Stimulated activated CD8-positive, alpha-beta memory T cell treated with anti-CD3 and anti-CD28 coated beads, Interleukin-4, amount 100 ng/mL, for 4 hours (primary cell): ENCODE measurements at places on chromosomes 1 and 21.

- DNase-seq: no peak
Observed at GRCh38 chr1:165114022-165114888, 242.3 kb downstream of the LMX1A start.

GRCh38 chr1:63453232-63453631 is 69.8 kb downstream of the ITGB3BP start:
- no peak for DNase-seq

DNA sequence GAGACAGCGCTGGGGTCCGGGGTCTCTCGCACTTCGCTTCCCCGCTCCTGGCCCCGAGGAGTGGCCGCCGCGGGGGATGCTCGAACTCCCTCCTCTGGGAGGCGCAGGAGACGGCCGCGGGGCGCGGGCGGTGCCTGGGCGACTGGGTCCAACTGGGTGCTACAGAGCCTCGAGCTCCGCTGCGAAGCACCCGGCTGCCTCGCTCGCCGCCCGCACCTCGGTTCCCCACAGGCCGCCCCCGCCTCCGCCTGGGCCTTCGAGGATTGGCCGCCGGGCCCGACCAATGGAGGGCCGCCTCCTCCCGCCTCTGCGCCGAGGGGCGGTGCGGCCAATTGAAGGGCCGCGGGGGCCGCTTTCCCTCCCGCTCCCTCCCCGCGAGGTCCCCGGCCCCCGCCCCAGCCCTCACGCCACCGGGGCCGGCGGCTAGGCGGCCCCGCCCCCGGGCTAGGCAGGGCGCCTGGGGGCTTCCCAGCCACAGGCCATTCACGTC is at the start of gene CNN3:
CNN3 (minus strand) TSS at position 196 of the 490 bp plus-strand sequence. CDS start 216 bp downstream, outside the sequence.
- DNase-seq: peak; percentile 30

DNA sequence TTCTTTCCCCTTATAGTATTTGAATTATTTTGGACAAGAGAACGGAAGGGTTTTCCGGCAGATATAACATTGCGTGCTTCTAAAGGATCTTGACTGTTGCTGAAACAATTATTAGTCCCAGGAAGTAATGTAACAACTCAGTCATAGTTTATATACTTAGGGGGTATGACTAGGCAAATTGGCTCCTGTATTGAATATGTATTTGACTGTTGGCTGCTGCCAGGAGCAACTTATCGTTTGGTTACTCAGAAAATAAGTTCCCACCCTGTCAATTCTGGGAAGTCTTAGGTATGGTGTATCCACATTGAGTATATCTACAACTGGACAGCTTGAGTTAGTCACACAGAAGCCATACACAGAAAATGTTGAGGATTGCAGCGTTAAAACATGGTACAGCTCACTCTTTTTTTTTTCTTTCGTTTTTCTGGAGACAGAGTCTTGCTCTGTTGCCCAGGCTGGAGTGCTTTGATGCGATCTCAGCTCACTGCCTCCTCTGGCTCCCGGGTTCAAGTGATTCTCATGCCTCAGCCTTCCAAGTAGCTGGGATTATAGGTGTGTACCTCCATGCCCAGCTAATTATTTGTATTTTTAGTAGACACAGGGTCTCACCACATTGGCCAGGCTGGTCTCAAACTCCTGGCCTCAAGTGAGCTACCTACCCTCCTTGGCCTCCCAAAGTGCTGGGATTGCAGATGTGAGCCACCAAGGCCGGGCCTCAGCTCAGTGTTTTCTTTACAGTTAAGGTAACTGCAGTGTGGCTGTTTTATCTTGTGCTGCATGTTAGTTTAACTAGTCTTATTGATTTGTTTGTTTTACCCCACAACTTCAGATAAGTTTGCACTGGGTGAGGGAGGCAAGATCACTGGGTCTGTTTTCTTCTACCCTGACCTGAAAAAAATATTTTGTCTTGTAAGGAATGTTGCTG is 10.2 kb downstream of the SMAP2 start:
- DNase-seq: no peak

GRCh38 chr1:112511897-112512296 is 3.1 kb downstream of the WNT2B start:
- no peak for DNase-seq

- no peak for DNase-seq
Observed at GRCh38 chr1:228417483-228418203, 982 bp upstream of the TRIM17 start.

DNA sequence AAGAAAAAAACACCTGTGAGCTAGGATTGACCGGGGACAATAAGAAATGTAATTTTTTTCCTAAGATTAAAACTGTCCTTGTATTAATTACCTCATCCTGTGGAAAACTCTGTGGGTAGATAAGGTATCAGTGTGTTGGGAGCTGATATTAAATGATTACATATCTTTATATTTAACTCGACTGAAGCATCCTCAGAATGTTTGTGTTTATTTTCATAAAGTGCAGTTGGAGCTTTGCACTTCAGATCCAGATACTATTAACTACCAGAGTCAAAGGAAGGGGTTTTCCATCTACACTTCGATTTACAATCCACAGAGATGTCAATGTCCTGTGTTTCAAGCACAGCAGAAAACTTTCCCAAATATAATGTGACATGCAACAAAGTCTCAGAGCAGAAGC is 164.5 kb downstream of the NR5A2 start:
- no peak for DNase-seq

DNA sequence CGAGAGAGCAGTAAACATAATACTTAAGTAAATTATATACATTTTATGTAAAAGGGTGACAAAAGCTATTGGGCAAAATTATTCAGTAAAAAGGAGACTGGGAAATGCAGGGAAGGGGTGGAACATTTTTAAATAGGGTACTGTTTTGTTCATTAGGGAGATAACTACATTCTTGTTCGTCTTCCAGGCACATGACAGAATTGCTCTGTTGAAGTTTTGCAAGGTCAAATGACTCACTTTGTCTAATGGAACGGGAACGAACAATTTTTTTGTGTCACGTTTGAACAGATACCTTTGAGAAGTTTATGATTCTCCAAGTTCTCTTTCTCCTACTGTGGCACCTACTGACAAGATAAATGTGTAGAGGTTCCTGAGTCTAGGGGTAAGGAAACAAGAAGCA is 382.3 kb upstream of the ZRANB2 start:
- DNase-seq: no peak

GRCh38 chr1:182806015-182806678 is 16.6 kb downstream of the NPL start:
- DNase-seq: no peak

GRCh38 chr1:84774669-84775534 is 84.6 kb upstream of the SSX2IP start:
- DNase-seq: no peak

GRCh38 chr1:54490361-54491248 is 57.4 kb upstream of the ACOT11 start:
- DNase-seq: no peak

DNA sequence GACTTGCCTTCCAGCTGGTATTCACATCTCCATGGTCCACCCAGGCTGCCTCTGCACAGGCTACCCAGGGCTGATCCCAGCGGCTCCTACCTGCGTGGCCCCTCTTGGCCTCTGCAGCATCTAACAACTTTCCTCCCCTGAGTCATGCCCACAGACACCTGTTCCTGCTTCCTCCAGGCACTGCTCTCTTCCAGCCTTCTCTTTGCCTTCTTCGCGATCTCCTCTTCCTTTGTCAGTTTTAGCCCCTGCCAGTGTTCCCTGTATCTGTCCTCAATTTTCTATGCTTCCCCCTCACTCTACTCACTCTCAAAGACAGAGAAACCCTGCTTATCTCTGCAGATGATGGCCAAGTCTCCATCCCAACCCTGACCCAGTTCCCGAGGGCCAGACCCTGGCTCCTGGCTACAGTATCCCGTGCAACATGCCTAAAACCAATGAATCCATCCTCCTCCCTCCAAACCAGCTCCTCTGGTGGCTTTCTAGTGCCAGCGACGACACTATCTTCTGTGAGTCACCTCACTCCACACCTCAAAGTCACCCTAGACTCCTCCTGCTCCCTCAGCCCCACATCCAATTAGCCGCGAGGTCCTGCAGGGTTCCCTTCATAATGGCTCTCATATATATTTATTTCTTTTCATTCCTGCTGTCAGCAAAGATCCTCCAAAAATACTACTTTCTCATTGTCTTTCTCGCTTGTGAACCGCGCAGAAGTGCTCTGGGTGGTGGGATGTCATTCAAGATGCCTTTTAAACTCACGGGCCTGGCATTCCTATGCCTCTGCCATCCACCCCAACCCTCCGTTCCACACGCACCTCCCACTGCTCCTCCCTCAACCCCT is 259.2 kb downstream of the TOMM20 start:
- no peak for DNase-seq

DNA sequence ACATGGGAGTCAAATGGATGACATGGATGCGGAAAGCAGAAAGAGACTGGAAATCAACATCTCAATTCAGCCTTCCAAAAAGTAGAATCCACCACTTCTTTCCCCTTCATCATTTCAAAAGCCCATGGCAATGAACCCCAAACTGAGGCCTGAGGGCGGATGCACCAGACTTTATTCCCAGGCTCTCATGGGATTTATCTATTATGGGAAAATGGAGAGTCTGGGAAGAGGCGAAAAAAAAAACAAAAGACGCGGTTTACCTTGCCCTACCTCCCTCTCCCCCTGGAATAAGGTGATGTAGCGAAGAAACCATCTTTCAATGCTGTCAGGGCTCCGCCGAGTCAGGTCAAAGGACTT is 624 bp downstream of the KIFAP3 start:
- DNase-seq: no peak

DNA sequence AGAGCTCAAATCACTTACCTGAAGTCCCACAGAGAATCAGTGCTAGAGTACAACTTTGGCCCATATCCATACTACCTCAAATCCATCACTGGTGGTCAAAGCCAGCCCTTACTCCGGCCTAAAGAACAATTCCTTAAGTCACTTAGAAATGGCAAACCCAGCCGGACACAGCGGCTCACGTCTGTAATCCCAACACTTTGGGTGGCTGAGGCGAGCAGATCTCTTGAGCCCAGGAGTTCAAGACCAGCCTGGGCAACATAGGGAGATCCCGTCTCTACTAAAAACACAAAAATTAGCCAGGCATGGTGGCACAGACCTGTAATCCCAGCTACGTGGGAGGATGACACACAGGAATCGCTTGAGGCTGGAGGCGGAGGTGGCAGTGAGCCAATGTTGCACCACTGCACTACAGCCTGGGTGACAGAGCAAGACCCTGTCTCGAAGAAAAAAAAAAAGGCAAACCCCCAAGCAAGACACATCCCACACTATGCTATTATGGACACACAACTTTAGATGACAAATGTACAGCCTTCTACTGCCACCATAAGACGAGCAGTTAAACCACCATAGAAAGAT is 24.0 kb downstream of the NPHP4 start:
- no peak for DNase-seq

DNA sequence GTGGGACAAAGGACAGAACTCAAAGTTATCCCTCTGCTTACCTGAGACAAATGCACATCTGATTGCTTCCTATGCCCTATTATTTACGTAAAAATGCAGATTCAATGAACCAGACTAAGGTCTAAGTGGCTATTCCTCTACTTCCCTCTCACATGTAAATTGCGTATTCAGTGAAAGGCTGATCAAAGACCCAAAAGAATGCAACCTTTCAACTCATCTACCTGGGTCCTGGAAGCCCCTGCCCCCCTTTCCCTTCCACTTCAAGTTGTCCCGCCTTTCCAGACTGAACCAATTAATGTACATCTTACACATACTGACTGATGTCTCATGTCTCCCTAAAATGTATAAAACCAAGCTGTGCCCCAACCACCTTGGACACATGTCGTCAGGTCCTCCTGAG is 14.6 kb downstream of the SSX2IP start:
- DNase-seq: no peak

DNA sequence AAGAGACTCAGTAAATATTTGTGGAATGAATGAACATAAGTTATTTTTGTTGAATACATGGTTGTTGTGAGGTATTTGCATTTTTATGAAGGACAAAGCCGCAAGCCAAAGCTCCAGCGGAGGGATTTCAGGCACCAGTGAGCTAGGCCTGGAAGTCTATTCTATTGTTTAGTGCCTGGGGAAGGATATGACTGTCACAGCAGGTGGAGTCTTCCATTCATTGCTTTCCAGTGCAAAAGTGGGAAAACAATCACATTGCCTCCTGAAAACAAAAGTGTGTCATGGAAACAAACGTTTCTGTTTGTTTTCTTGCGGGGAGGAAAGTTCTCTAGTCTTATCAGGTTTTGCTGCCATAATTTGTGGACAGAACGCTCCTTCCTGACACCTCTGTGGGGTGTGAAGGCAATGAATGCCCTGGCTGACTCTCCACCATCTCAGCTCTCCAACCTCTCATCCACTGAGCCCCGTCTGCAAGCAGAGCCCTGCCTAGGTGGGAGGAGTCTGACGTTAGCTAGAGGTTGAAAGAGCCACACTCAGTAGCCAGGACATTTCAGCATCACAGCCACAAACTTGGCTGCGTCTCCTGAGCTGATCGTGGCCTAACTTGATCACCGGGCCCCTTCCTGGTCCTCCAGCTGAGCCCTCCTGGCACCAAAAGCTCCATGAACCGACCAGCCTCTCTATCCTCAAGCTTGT is 739.1 kb downstream of the MATN1 start:
- no peak for DNase-seq

GRCh38 chr1:60280819-60281218 is 207.2 kb upstream of the C1orf87 start:
- no peak for DNase-seq

DNA sequence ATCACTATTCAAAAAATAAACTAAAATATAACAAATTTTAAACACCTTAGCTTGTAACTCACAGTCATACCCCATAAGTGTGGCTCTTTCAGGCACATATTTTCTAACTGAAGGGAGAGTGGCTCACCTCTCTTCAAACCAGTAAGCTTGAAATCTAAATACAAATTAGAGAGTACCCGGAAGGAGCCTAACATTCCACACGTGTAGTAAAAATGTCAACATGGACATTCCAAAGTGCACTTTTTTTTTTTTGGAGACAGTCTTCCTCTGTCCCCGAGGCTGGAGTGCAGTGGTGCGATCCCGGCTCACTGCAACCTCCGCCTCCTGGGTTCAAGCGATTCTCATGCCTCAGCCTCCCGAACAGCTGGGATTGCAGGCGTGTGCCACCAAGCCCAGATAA is 275.6 kb upstream of the ADGRL2 start:
- DNase-seq: no peak

DNA sequence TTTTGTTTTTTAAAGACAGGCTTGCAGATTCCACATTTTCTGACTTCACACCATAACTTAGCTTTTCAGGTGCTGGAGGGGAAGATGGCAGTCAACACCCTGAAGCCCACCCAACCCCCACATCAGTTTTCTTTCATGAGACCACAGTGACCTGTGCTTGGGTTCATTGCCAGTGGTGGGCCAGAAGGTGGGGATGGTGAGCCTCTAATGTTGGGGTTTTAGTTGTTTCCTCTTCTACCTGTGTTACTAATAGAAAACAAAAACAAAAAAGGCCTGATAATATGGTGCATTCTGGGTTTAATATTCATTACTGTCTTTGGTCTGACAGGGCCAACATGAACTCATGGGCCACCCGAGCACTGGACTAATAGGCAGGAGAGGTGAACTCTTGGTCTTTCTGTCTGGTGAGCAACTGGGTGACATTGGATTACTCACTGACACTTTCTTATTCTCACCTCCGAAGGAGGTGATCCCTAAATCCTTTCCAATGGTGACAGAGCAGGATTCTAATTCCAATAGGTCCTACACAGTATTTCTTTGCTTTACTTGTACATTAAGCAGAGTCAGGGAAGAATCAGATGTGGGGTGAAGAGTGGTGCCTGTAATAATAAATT is 132.8 kb downstream of the CLIC6 start:
- peak; percentile 9 for DNase-seq

- DNase-seq: no peak
Observed at GRCh38 chr1:59427155-59427554, 130.3 kb downstream of the FGGY start.
